Motor neuron (in vitro differentiated cells): ENCODE measurements at places on chromosomes 11 and 22. TPM values are rescaled to one million over a fixed set of nuclear protein-coding genes. Genes with fewer than 3 reads are reported as not detected.

DNA sequence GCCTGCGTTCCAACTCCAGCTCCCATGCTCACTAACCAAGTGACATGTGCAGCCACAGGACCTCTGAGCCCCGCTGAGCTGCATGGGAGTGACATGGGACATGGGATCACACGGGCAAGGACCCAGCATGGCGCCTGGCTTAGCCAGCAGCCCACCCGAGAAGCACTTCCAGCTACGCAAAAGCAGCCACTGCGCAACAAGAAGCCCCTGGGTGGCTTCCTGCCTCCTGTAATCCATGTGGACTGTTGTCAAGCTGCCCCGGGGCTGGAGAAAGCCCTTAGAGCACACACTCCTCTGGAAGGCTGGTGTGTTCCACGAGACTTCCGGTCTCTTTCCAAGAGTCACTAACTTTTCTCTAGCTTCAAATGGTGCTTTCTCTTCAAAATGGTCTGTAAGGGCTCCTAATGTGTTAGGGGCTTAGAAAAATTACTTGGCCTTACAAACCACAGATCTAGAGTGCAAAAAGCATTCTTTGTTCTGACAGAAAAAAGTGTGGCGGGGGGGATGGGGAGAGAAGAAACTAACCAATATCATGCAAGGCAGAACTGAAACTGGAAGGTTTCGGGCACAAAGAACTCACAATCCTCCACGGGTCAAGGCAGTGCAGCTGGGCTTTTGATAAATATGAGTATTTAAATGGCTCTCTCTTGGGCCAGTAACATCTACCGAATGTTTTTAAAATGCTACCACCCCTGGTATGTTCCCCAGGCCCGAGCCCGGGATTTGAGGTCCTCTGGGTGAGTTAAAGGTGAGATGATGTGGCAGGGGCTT, 5.5 kb downstream of the C11orf24 start:
- no peak for ATAC-seq

C1QTNF5 gene
- 0.64 and 0.78 TPM in 2 replicates for total RNA-seq

DNA sequence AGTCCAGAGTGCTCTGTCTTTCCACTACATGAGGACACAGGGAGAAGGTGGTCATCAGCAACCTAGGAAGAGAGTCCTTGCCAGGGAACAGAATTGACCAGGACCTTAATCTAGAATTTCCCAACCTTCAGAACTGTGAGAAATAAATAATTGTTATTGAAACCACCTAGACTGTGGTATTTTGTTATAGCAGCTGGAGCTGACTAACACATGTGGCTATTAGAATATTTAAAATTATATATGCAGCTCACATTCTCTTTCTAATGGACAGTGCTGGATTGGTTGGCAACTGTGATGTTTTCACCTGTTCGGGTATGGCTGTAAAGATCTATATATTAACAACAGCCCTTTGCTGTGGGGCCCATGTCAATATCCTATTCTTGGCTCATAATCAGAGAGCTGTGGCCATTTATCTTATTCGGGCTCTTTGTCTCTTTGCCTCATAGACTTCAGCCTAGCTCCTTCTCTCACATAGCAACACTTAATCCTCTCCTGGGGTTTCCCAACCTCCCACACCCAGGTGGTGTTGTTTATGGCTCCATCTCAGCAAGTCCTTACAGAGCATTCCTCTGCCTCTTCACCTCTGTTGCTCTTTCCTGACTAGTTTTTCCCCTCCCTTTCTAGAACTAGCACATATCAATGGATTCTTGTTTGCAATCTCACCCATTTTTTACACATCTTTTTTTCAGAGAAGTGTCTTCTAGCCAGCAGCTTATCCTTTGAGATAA, 46.4 kb upstream of the AMOTL1 start:
- no peak for ATAC-seq

TRIM49 gene
- total RNA-seq, result not detected in 2 replicates

DNA sequence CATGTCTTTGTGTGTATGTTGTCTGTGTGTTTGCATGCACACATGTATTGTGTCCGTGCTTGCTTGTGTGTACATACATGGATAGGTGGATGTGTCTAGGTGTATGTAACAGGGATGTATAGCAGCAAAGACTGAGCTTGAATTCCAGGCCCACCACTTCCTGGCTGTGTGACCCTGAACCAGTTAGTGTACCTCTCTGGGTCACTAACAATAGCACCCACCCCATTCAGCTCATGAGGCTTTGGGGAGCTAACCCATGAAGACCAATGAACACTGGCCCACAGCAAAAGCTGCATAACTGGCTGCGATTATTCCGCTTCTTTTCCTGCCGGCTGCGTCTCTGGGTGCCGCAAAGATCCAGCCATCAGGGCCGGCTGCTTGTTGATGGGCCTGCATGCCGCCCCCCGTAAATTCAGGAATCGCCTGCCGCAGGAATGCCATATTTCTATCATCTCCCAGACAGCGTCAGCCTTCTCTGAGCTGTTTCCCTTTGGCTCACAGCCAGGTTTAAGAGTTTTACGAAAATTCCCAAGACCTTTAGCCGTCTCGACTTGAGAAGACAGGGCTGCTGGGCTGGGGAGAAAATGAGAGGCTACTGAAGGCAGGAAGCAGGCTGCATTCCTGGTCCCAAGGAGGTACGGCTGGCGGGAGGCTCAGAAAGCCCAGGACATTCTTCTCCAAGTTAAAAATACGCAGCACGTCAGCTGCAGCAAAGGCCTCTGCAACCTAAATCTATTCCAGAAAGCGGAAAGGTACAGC, 224.6 kb downstream of the MN1 start:
- no peak for ATAC-seq

PNPLA5 gene
- 0.09 and 0.26 TPM in 2 replicates for total RNA-seq

DNA sequence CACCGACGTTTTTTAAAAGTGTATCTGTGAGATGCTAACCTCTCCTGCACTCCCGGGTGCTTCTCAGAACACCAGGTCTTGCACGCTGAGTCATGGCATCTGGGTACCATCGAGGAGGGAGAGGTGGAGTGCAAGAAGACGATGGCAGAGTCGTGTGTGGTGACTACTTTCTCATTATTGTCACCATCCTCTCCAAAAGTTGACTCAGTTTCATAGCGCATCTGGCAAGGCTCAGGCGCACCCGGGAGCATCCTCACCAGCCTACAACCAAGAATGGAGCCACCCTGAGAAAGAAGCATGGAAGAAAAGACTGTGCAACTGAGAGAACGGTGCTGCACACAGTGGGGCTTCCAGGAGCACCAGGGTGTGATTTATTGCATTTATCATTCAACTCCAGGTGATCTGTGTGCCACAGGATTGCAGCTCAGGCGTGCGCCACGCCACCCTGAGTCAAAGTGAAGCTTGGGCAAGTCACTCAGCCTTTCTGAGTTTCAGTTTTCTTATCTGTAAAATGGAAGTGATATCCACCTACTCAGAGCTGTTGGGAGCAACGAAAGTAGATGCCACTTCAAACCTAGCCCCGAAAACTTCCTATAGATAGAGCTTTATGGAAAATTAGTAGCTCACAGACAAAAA, 65.4 kb downstream of the LINC01488 start:
- ATAC-seq, result no peak

DNA sequence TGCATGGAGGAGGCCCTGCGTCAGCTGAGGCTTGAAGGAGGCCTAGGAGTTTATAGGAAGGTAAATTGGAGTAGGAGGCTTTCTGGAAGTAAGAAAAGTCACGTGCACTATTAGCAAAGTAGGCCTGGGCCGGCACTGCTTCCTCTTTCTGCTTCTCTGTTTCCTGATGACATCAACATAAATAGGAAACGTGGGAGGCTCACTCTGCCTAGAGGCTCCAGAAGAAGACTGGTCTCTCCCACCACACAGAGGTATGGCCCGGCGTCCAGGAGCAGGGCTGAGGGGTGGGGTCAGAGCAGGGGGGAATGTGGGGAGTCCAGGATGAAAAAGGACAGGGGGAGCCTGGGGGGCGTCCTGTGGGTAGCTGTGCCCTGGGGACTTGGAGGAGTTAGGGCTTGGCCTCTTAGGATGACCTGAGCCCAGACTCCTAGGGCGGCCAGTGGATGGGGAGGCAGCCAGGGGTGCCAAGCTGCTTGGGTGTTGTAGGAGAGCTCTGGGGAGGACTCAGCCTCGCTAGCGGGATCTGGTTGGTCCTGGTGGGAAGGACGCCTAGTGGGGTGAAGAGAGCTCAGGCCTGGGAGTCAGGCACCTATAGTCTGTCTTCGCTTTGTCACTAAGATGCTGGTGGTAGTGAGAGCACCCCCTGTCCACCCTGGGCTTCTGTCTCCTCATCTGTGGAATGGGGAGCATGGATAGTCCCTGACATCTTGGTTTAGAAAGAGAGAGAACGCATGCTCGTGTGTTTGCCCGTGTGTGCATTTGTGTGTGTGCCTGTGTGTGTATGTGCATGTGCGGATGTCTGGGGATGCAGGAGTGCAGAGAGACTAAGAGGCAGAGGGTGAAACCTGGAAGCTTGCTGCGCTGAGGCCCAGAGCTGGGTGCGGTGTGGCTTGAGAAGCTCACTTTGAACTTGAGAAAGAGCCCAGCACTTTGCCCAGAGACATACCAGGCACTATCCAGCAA, at the start of gene CSF2RB:
TSS of gene CSF2RB (plus strand) at position 202 of the 963 bp plus-strand sequence. CDS start 8,580 bp downstream, outside the sequence.
- ATAC-seq, result no peak
